HT-29 (cell line): ENCODE measurements at places on chromosomes 2 and 18.
A peak's percentile ranks its signal among the peaks of the same experiment; 100 is the strongest.

DNA sequence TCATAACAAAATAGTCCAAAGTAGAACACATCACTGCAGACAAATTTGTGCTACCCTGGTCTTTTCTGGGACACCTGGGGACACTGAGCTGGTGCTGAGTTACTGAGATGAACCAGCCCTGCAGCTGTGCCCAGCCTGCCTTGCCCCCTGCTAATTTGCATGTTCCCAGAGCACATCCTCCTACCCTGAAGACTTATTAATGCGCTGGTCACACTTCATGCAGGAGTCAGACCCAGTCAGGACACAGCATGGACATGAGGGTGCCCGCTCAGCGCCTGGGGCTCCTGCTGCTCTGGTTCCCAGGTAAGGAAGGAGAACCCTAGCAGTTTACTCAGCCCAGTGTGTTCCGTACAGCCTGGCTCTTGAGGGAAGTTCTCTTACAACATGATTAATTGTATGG is 1518.3 kb downstream of the RPIA start:
- no peak for DNase-seq

DNA sequence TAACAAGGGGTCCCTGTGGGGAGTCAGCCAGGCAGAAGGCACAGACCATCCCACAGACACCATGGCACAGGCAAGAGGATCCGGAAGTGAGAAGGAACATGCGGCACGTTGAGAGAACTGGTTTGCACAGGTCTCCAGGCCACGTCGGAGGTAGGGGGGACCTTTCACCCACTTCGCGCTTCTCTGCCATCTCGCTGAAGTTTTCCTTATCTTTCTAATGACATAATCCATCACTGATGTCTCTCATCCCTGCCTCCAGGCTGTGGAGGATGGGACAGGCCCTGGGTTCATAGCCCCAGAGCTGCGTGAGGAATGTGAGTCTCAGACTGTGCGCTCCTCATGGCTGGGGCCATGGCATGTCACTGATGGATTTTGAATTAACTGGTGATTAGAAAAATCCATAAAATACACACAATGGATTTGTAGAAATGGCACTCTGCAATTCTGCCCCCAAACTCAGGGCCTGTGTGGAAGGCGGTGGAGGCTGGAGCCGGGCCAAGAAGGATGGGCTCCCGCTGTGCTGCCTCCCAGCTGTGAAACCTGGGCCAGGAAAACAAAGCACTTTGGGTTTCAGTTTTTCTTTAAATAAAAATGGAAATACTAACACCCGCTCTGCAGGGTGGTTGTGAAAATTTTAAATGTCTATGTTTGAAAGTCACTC is 113.3 kb upstream of the ALKAL2 start:
- no peak for DNase-seq

- no peak for DNase-seq
Measured at GRCh38 chr2:195037045-195037444, 620.0 kb upstream of the SLC39A10 start.

- no peak for DNase-seq
Measured at GRCh38 chr18:21262244-21262643, 20.2 kb downstream of the GREB1L start.

GRCh38 chr2:31980674-31981356 is 30.0 kb downstream of the MEMO1 start:
- DNase-seq = peak; percentile 26

- DNase-seq = no peak
Measured at GRCh38 chr2:205011031-205011430, 465.8 kb downstream of the PARD3B start.
